MCF 10A (cell line): ENCODE measurements at places on chromosomes 16 and 17.

- peaks cover 17% of the 10 kb centered on the region for H3K4me1 ChIP-seq
- H3K27ac ChIP-seq: no peak overlapping the region
- H3K36me3 ChIP-seq: peaks cover 52% of the 10 kb centered on the region
- no peaks in the 10 kb centered on the region for H3K27me3 ChIP-seq
- DNase-seq: no peak
- H3K4me3 ChIP-seq: peak overlapping the region; percentile 100
Measured at GRCh38 chr17:44188576-44189403, 2.0 kb downstream of the TMUB2 start.

DNA sequence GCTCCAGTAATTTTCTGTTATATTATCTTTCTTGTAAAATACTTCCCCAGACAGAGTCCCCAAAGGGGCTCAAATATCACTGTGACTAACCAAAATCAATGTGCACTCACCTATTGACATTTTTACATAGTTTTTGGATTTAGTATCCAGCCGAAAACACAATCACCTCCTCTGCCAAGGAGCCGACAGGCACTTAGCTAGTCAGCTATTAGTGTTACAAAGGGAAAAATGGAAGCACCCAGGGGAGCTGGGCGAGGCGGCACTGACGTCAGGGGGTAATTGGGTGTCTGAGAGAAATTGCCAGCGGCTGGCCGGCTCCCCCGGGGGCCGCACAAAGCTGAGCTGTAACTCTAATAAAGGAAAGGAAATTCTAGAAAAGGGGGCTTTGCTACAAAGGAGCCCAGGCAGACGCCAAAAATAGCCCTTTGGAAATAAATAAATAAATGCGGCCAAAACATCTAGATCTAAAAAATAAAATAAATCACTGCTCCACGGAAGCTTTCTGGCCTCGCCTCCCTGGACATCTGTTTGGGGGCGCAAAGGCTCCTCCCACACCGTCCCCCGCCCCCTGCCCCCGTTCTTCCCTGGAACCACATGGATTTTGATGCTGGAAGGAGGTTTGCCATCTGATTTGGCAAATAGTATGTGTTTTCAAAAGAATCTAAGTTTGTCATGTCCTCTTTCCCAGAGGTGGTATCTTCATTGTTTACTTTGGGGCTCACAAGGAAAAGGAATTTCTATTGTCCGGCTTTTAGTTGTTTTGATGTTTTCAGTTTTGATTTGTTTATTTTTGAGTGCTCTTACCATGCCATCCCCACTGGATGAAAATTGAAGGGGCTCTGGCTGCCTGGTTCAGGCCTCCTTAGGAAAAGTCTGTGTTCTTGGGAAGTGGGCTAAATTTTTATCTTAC lies 156.7 kb downstream of the ZNF423 start:
- no peaks in the 10 kb centered on the region for H3K4me1 ChIP-seq
- no peak for DNase-seq
- H3K27me3 ChIP-seq: peaks cover 32% of the 10 kb centered on the region
- no peaks in the 10 kb centered on the region for H3K36me3 ChIP-seq

- no peaks in the 10 kb centered on the region for H3K36me3 ChIP-seq
- no peaks in the 10 kb centered on the region for H3K4me1 ChIP-seq
- DNase-seq: no peak
- H3K27me3 ChIP-seq: peaks cover 30% of the 10 kb centered on the region
- no peak overlapping the region for H3K27ac ChIP-seq
Measured at GRCh38 chr17:47878203-47879027, 17.6 kb upstream of the SP2 start.

DNA sequence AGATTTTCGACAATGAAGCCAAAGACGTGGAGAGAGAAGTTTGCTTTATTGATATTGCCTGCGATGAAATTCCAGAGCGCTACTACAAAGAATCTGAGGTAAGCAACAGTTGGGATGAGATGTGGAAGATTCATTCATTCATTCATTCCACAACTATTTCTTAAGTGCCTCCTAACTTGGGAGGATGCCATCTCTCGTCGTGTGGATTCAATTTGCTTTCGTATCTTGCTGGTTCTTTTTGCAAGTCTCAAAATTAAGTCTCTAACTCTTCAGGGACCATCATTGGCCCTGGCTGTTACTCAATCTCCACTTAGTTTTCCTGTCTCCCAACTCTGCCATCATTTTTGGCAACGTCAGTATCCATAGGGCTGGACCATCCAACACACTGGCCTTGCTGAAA lies 85.6 kb upstream of the NOL11 start:
- no peak overlapping the region for H3K27ac ChIP-seq
- no peak for DNase-seq
- no peaks in the 10 kb centered on the region for H3K4me1 ChIP-seq
- no peaks in the 10 kb centered on the region for H3K36me3 ChIP-seq
- H3K4me3 ChIP-seq: no peak overlapping the region

GRCh38 chr16:27737513-27737912 lies 187.6 kb downstream of the KATNIP start:
- H3K4me1 ChIP-seq: no peaks in the 10 kb centered on the region
- DNase-seq: no peak
- peaks cover 12% of the 10 kb centered on the region for H3K36me3 ChIP-seq

- H3K27ac ChIP-seq: no peak overlapping the region
- H3K4me1 ChIP-seq: peaks cover 21% of the 10 kb centered on the region
- no peaks in the 10 kb centered on the region for H3K27me3 ChIP-seq
- H3K4me3 ChIP-seq: no peak overlapping the region
- no peak for DNase-seq
- H3K36me3 ChIP-seq: no peaks in the 10 kb centered on the region
Measured at GRCh38 chr16:78606545-78606944, 507.1 kb downstream of the WWOX start.

GRCh38 chr16:22250522-22250921 lies 44.4 kb downstream of the EEF2K start:
- no peak overlapping the region for H3K27ac ChIP-seq
- H3K27me3 ChIP-seq: no peaks in the 10 kb centered on the region
- H3K4me3 ChIP-seq: no peak overlapping the region
- H3K36me3 ChIP-seq: peaks cover 63% of the 10 kb centered on the region

DNA sequence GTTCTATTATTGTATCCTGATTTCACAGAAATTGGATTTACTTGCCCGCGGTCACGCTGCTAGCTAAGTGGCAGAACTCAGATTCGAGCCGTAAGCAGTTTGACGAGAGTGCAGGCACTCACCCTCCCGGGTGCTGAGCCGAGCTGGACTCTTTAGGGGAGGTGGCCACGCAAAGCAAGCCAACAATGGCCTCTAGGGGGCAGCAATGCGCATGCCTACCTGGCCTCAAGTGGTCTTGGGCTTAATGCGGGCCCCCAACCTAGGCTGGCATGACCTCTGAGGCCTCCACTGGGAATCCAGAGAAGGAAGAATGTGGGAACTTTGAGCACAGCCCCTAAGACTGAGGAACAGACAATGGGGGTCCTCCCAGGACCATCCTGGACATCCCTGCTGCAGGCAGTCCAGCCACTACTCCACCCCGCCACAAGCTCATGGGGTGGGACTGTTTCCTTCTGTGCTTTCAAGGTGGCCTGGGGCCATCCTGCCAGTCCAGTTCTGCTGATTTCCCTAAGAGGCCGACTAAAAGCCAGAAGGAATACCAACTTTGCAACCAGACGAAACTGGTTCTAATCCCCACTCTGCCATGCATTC lies 276.5 kb downstream of the XYLT1 start:
- H3K27me3 ChIP-seq: no peaks in the 10 kb centered on the region
- no peak for DNase-seq
- H3K4me1 ChIP-seq: no peaks in the 10 kb centered on the region
- H3K36me3 ChIP-seq: peaks cover 6% of the 10 kb centered on the region

- H3K27me3 ChIP-seq: peaks cover 46% of the 10 kb centered on the region
- peak; percentile 8 for DNase-seq
- H3K27ac ChIP-seq: no peak overlapping the region
- peaks cover 6% of the 10 kb centered on the region for H3K36me3 ChIP-seq
- H3K4me3 ChIP-seq: no peak overlapping the region
Measured at GRCh38 chr16:49352892-49353291, 20.7 kb upstream of the C16orf78 start.

DNA sequence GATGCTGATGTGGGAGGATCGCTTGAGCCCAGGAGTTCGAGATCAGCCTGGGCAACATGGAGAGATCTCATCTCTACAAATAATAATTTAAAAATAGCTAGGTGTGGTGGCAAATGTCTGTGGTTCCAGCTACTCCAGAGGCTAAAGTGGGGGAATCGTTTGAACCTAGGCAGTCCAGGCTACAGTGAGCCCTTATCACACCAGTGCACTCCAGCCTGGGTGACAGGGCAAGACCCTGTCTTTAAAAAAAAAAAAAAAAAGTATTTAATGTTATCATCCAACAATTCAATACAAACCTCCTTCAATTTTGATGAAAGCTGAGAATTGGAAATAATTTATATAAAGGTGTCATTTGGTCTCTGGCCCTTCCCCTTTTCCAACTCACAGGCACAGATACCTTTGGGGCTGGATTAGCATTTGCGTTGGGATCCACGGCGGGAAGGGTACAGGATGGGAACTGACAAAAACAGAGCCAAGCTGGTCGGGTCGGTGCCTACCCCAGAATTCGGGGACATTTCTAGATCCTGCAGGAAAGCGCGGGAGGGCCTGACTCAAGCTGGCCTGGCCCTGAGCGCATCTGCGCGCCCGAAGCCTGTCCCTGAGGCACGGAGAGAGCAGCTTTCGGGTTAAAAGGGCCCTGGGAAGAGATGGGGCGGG lies 860 bp upstream of the DCAF7 start:
- H3K36me3 ChIP-seq: peaks cover 20% of the 10 kb centered on the region
- H3K4me3 ChIP-seq: peak overlapping the region; percentile 97
- H3K27me3 ChIP-seq: no peaks in the 10 kb centered on the region
- H3K4me1 ChIP-seq: peaks cover 16% of the 10 kb centered on the region
- peak overlapping the region; percentile 92 for H3K27ac ChIP-seq

GRCh38 chr17:4509401-4509800 lies 10.7 kb downstream of the SPNS2 start:
- no peak overlapping the region for H3K4me3 ChIP-seq
- H3K27ac ChIP-seq: no peak overlapping the region
- H3K4me1 ChIP-seq: no peaks in the 10 kb centered on the region
- H3K27me3 ChIP-seq: no peaks in the 10 kb centered on the region
- no peak for DNase-seq
- H3K36me3 ChIP-seq: peaks cover 6% of the 10 kb centered on the region
